Kidney epithelial cell (primary cell): ENCODE measurements at places on chromosomes 6 and 20. TPM values are rescaled to one million over a fixed set of nuclear protein-coding genes. Genes with fewer than 3 reads are reported as not detected.
A peak's percentile ranks its signal among the peaks of the same experiment; 100 is the strongest.

GRCh38 chr6:26322645-26323482 is 42.1 kb upstream of the BTN3A2 start:
- no peak for DNase-seq

GRCh38 chr6:37732688-37733087 is 35.0 kb upstream of the MDGA1 start:
- DNase-seq: no peak

DNA sequence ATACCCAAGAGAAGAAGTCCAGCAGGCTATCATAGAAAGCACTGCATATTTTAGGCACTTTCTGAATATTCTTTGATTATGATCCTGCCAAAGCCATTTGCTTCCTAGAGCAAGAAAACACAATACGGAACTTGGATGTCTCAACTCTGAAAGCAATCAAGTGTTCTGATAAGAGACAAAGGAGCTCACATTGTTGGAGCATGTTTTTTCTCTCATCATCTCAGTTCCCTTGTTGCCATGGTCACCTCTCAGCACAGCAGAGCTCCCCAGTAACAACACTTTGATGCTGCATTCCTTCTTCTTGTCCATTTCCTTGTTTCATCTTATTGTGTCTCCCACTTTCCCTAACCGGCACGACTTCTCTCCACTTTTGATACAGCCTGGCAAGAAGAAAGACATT is 168.7 kb upstream of the FUT9 start:
- no peak for DNase-seq

- DNase-seq: peak; percentile 88
These were observed 2.8 kb downstream of the BCL2L1 start for GRCh38 chr20:31719644-31720485.

DNA sequence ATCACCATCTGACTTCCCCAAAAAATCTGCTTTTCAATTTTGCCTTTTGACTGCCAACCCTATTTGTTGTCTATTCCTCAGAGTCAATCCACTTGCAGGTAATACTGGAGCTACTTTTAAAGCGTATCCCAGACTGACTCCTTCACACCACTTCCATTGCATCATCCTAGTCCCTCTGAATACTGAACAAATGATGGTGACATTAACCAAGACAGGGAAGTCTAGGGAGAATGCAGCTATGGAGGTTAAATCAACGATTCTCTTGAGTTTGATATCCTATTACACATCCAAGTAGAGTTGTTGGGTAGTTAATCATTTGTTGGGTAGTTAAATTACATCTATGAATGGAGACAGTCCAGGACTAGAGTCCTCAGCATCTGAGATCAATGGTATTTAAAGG is 2.0 kb downstream of the OGFRL1 start:
- DNase-seq: no peak

GRCh38 chr6:84027340-84028181 is 6.0 kb upstream of the MRAP2 start:
- DNase-seq: peak; percentile 38

DNA sequence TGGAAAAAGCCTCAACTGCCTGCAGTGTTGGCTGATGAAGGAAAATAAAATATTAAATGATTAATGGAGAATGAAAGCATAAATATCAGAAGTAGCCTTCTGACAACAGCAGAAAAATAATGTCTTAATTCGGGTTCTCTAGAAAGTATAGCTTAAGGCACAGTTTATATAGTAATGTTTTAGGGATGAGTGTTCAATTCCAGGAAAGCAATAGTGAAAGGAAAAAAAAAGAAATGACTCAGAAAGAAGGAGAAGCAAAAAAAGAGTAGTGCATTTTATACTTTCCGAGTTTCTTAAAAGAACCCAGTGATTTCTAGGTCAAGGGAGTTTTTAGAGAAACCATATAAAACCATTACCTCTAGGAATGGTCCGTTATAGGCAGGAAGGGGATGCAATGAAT is 137.3 kb downstream of the HTR1B start:
- DNase-seq: no peak

DNA sequence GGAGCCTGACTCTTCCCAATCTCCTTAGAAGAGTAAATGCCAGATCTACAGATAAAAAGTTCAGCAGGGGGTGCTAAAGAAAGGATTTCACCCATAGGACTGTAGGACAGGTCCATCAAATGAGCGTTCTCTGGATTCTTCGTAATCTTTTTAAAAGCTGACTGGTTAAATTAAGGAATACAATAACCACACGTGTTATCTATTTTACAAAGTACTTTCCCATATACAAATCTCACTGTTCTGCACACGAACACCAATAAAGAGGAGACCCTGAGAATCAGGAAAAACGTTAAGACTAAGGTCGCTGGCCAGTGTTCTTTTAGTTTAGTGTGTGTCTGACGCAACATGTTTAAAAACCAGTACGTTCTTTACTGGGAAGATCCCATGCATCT is 542 bp downstream of the TUBE1 start:
- peak; percentile 25 for DNase-seq

DDAH2 gene
- total RNA-seq: 91.5 and 106 TPM in 2 replicates

ANKRD66 gene
- total RNA-seq: not detected in 2 replicates

DNA sequence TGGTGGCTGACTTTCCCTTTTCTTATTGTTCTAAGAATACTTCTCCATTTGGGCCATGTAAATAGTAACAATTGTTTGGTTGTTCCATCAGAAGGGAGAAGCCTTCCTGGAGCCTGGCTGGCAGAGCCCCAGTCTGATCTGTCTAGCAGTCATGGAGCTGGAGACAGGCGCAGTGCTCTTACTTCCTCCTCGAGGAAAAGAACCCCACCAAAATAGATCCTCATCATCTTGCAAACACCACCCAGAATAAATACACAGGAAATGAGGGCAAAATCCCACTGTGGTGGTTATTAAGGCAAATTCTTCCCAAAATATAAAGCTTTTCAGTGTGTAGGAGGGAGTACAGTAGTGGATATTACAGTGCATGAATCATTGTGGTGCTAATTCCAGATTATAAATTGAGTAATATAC is 195.1 kb upstream of the SGK1 start:
- DNase-seq: no peak

GRCh38 chr6:40585651-40586269 is 1.4 kb downstream of the LRFN2 start:
- no peak for DNase-seq

- DNase-seq: no peak
These were observed 22.0 kb downstream of the CD164 start for GRCh38 chr6:109360281-109360680.

DNA sequence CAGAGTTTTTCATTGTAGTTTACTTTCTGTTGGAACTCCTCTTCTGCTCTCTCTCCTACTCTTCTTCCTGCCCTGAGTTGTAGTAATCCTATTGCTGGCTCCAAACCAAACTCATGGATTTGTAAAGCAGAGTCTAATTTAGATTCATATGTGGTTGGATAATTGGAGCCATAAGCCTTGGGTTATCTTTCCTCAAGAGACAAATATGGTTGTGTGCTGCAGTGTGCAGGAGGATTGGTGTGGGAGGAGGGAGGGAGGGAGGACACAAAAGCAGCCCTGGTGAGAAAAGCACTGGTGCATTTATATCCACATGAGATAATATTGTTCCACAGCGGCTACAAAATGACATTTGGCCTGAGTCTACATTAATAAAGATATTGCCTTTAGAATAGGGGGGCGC is 4.2 kb downstream of the HLA-G start:
- DNase-seq: no peak

- DNase-seq: no peak
These were observed 1.3 kb upstream of the DNAH8 start for GRCh38 chr6:38713812-38714211.

DNA sequence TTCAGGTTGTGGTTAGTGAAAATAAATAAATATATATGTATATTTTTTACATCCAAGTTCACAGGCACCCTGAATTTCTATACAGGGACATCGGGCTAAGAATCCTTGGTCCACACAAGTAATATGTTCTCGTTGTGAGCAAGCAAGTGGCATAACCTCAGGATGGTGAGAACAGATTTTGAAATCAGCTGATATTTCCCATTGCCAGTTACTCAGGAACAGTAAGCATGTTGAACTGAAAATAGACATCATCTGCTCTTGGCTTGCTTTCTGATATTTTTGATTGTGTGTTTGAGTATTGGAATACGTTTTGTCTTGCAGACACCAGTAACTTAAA is 87.7 kb downstream of the TRMT6 start:
- DNase-seq: no peak

RIPOR2 gene
- 0.79 and 1.8 TPM in 2 replicates for total RNA-seq

CDSN gene
- not detected in 2 replicates for total RNA-seq

DNA sequence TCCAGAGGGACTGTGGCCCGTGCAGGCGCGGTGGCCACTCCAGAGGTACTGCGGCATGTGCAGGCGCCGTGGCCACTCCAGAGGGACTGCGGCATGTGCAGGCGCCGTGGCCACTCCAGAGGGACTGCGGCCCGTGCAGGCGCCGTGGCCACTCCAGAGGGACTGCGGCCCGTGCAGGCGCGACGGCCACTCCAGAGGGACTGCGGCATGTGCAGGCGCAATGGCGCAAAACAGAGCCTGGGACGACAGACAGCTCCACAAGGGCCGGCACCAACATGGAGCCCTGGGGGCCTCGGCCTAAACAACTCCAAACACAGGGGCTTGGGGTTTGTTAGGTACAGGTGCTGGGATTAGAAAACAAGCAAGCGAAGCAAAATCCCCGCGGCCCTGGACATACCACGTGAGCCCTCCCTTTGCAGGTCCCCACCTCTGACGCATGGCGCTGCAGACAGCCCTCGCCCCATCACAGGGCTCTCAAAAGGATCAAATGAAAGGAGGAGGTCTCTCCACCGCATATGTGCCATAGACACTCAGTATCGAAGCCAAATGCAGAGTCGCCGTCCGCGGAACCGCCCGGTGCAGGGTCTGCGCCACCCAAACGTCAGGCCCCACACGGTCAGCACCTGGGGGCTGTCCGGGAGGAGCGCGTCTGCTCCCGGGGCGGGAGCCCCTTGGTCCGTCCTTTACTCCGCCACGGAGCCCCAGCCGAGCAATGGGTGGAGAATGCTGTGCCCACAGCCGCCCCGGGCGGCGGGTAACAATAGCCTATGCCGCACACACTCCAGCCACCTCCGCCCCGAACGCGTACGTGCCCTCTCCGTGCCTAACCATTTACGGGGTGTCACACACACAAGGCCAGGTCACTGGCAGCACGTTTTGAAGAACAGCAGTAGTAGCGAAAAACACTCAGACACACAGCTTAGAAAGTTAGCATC is 85.7 kb downstream of the TAF4 start:
- no peak for DNase-seq

GRCh38 chr6:149250951-149251350 is 66.6 kb upstream of the TAB2 start:
- DNase-seq: no peak

DNA sequence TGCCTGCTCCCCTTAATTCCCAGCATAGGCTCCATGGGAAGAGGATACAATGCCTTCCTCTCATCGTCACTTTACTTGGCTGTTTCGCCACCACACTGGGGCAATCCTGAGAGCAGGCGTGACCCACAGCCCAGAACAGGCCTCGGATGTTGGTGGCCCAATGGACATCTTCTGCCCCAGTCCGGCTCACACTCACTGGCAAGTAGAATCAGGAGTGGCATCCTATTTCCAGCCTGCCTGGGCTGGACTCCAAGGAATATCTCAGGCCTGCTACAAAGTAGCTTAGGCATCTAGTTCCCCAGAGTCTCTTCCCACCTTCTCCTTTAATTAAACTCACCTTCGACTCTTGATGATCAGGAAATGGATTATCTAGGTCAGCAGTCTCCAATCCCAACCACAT is 110.5 kb downstream of the LRFN2 start:
- no peak for DNase-seq

DNA sequence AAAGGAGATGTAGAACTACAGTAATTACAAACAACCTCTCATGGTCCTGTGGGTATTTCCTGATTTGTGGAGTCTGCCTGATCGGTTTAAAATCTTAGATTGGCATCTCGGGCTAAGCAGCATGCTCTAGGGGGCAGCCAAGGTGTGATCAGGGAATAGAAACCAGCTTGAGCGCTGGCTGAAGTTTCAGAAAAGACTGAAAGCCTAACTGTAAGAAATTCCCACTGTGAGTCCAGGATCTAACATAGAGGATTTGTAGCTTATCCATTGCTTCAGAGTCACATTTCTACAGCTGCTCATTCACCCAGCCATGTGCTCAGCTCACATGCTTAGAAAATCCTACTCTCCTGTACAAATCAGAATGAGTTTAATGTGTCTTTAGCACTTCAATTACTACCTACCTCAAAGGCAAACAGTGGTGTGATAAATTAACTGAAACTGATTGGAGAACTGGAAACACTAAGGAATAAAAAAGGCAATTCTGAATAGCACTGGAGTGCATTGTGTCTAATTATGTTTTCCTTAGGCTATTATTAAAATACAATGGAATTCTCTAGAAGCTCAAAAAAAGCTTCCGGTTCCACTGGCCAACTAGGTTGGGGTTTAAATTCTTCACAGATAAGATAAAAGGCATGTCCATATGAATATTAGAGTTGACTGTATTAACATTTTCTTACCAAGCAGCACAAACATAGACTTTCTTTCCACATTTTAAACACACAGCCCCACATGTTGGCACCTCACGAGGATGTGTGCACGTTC is 73.8 kb upstream of the MPC1 start:
- no peak for DNase-seq

DNA sequence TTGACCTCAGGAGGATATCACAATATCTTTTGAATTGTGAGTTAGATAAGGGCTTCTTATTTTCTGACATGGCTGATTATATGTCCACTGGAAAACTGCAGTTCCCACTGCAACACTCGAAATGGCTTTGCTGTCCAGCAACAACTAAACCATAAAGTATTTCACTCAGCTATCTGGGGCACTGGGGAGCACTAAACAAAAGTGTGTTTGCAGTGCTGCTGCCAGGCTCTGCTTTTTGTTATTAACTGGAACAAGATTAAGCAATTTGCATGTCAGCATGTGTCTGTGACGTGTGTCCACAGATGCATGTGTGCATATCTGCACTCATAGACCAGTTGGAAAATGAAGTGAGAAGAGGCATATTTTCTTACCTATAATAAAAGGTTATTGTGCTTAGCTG is 107.8 kb upstream of the CCN2 start:
- DNase-seq: no peak

DEFB113 gene
- total RNA-seq: not detected in 2 replicates

CPXM1 gene
- 68.7 and 97.4 TPM in 2 replicates for total RNA-seq

GRCh38 chr20:55079917-55080316 is 604.5 kb downstream of the DOK5 start:
- no peak for DNase-seq

KPNA5 gene
- 9.3 and 13.6 TPM in 2 replicates for total RNA-seq

GRCh38 chr20:35301426-35301825 is 9.2 kb upstream of the FAM83C start:
- DNase-seq: no peak

- peak; percentile 42 for DNase-seq
These were observed 154.4 kb upstream of the STMND1 start for GRCh38 chr6:16947375-16948015.

DNA sequence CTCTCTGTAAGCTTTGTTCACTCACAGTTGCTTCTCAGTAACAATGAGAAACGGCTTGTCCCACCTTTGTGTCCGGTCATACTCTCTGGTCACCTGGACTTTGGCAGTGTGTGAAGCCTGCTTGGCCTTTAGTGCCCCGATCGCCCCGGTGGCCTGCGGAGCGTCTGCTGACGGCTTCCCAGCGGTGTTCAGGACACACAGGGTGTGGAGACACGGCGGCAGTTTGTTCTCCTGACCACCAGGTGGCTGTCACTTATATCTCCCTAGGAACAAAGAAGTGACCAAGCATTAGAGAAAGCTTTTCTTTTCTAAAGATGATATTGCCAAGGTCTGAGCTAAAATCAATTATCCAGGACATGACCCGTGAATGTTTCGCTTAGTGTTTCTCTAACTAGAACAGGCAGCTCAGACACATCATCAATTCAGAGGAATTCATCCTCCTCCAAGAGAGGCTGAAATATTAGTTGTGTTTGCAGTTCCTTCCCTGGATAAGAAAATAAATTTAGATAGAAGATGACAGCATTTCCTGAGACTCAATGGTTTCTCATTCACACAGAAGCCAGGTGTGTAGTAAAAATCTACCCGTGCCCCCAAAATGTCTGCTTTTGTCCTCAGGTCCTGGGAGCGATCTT is 167.4 kb upstream of the THBS2 start:
- DNase-seq: no peak
